ENCODE measurements at places on chromosomes 1 and 21. TPM values are rescaled to one million over a fixed set of nuclear protein-coding genes. Genes with fewer than 3 reads are reported as not detected.

The FMO5 gene
- total RNA-seq = 1.1 TPM

The RUNX3 gene
- total RNA-seq = not detected

The ARHGAP30 gene
- total RNA-seq = 0.46 TPM

The CIART gene
- total RNA-seq = 16.6 TPM

The SYTL1 gene
- total RNA-seq = 49.8 TPM

The SPATA6 gene
- total RNA-seq = not detected

The C1orf198 gene
- total RNA-seq = 20.5 TPM

The ZYG11A gene
- 9.7 TPM for total RNA-seq

The CAMK2N1 gene
- total RNA-seq = 44.6 TPM

The CADM3 gene
- total RNA-seq = not detected

The CDC14A gene
- total RNA-seq = 2.1 TPM

The GNAT2 gene
- 0.52 TPM for total RNA-seq

The RHCE gene
- 0.78 TPM for total RNA-seq

The ASAP3 gene
- 17.6 TPM for total RNA-seq

The LCE6A gene
- not detected for total RNA-seq

The HES2 gene
- total RNA-seq = 2.1 TPM

The TTC22 gene
- 24.1 TPM for total RNA-seq

The SPRR2B gene
- not detected for total RNA-seq

The PLK3 gene
- 12.7 TPM for total RNA-seq

The ATF3 gene
- total RNA-seq = 10.2 TPM

The C1orf141 gene
- not detected for total RNA-seq

The TNFAIP8L2 gene
- total RNA-seq = not detected

The EXTL1 gene
- 0.13 TPM for total RNA-seq

The PTGS2 gene
- total RNA-seq = 0.63 TPM

The KCND3 gene
- not detected for total RNA-seq

The PLXNA2 gene
- 10.2 TPM for total RNA-seq

The CD34 gene
- not detected for total RNA-seq

The MPL gene
- 0.76 TPM for total RNA-seq

The SIK1 gene
- 28.5 TPM for total RNA-seq

The MAP1LC3C gene
- total RNA-seq = 1.2 TPM

The AMPD1 gene
- total RNA-seq = not detected

The UTS2 gene
- total RNA-seq = 23.8 TPM

The ENTREP3 gene
- total RNA-seq = 60.8 TPM

The MIXL1 gene
- total RNA-seq = not detected

The TINAGL1 gene
- total RNA-seq = 191 TPM
